ENCODE measurements at places on chromosomes 3 and 15. TPM values are rescaled to one million over a fixed set of nuclear protein-coding genes. Genes with fewer than 3 reads are reported as not detected.

Gene DUOXA2
- total RNA-seq: not detected

DNA sequence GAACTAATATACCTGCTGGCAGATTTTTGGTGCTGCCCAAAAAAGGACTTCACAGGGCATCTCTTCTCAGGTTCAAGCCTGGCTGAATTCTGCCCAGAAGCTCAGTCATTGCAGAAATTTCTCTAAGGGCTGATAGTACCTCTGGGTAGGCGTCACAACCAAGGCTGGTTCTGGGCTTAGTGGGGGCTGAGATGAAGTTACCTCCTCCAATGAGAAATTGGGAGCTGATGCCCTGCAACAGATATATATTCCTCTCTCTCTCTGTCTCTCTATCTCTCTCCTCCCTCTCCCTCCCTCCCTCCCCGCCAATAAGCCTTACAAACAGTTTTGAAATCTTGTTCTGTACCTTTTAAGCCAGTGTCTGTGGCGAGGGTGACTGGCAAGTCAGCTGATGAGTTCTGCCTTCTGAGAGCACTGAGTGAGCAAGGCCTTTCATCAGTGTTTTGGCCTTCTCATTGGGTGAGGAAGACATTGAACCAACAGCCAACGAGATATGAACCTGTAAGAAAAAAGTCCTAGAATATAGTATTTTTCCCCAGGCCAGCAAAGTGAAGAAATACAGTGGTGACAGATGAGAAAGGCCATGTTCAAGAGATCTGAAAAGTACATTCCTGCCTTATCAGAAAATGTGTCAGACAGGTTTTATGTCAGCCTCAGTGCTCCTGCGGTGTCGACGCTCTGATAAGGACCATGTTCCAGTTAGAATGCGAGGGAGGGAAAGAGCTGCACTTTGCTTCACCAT, 45.5 kb downstream of the TMEM39A start:
- no peak for DNase-seq

Gene NR2E3
- total RNA-seq: 0.20 TPM

DNA sequence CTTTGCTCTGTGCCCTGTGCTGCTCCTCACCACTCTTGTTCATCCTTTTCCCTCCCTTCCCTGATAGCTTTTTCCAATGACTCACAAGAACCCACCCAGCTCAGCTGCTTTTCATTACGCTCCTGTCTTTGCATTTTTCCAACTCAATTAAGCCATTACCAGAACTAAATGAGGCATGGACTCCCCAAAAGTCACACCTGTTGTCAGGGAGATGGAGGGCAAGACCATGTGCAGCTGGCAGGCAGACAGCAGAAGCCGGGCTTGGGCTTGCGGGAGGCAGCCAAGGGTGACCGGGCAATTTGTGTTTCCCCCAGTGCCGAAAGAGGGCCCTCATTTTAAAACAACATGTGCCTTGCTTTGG, 64.3 kb downstream of the CASR start:
- DNase-seq: no peak

Gene ZNF774
- 0.79 TPM for total RNA-seq

DNA sequence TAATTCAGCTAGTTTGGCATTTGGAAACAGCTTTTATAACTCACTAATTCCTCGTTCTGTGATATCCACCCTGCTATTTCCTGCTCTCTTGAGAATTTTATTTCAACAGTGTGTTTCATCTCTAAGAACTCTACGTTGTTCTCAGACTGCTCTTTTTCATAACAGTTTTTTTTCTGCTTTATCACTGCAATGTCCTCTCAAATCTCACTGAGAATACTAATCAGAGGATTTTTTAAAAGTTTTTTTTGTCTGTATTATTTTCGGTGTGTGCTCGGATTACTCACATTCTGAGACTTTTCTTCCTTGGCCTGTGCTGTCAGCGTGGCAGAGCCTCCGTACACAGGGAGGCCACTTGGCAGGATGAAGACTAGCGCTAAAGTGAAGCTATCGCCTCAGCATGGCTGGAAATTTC, 59.4 kb upstream of the NEO1 start:
- no peak for DNase-seq

GRCh38 chr15:89500397-89501270, 4.3 kb upstream of the RHCG start:
- DNase-seq: no peak

DNA sequence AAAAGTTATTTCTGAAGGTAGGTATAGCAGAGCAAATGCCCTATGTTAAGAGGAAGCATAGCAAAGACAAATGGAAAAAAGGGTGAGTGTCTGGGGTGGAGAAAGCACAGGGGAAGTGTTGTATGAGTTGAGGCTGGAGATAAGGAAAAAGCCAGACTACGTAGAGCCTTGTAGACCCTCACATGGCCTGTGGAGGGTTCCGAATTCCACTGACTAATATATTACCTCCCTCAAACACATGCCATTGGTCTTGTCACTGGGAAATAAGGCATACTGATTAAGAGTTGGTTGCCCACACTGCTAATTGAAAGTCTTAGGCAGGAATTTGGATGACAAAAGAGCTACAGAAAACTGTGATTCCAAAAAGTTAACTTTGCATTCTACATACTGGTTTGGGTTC, 65.2 kb downstream of the TRAT1 start:
- DNase-seq: no peak

GRCh38 chr15:67433495-67434099, 87.3 kb upstream of the C15orf61 start:
- peak; percentile 67 for DNase-seq

- peak; percentile 41 for DNase-seq
These were observed 1093.6 kb upstream of the ALCAM start for GRCh38 chr3:104273046-104273649.

DNA sequence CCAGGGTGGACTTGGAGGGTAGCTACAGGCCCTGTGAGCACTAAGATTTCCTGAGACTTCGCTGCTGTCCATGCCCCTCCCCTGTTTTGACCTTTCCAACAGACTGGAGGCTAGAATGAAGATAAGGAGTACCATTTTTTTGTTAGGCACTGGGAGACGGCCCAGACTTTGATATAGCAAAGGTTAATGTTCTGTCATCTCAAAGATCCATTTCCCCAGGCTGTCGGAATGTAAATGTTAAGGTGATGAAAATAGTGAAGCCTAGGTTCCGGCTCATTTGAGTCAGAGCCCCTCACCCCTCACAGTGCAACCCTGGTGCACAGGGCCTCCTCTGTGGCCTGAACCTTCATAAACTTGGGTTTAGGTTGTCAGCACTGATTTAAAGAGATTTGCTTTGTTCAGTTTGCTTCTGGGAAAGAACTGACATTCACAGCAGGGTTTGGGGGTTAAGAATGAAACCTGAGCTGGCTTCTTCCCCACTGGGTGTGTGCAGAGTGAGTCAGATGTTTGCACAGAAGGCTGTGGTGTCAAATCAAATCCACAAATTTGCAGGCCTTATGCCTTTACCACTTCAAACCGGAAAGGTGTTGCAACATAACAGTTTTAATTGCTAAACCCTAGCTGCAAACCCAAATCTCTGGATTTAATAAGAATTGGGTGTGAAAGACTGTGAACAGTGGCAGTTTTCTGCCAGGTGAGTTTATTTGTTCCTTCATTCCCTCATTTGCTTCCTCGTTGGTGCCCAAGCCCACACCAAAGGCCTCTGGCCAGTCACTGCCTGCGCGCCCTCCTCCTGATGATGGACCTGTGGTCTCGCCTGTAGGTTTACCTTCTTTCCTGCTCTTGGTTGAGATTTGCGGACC, 20.6 kb upstream of the KCTD6 start:
- peak; percentile 42 for DNase-seq

DNA sequence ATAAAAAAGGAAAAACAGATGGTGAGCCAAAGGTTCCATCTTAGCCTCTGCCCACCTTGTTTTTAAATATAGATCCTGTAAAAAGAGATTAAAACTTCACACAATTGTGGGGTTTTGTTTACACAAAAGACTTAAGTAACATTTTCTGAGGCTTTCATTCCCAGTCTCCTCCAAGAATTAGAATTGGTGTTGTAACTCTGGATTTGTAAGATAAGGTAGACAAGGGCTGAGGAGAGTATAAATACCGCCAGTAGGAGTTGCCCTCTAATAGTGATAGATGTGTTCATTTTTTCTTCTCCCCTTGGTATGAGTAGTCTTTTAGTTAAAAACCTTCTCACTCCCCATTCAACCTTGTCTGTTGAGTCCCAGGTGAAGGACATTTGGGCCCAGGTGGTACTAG, 8.5 kb downstream of the MINDY2 start:
- DNase-seq: no peak

Gene ACTRT3
- 0.99 TPM for total RNA-seq

DNA sequence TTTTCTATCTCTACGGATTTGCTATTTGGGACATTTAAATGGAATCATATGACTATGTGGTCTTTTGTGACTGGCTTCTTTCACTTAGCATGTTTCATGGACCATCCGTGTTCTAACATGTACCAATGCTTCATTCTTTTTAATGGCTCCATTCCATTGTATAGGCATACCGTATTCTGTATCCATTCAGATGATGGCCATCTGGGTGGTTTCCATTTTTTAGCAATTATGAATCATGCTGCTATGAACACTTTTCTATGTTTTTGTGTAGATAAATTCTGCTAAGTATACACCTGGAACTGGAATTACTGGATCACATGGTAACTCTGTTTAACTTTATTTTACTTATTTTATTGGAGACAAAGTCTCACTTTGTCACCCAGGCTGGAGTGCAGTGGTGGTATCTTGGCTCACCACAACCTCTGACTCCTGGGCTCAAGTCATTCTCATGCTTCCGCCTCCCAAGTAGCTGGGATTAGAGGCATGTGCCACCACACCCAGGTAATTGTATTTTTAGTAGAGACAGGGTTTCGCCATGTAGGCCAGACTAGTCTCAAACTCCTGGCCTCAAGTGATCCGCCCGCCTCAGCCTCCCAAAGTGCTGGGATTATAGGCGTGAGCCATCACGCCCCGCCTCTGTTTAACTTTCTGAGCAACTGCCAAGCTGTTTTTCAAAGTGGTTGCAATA, 13.4 kb downstream of the UBP1 start:
- DNase-seq: no peak

Gene LSAMP
- not detected for total RNA-seq

- no peak for DNase-seq
These were observed 176.4 kb downstream of the GBE1 start for GRCh38 chr3:81585056-81585455.

DNA sequence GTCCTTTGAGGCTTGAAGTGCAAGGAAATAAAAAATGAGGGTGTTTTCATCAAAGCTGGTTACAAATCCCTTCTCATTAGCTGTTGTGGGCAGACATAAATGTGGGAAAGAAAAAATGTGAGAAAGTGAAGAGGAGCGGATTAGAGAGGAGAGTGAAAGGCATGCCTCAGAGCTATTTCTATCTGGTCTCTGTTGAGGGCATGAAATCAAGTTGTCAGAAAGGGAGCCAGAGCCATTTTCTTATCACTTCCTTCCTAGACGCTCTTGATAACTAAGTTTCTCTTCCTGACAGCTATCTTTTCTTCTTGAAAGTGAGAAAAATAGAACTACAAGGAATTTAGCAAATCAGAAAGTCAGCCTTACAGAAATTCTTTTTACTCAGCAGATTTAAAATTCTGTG, 20.8 kb upstream of the CAPN3 start:
- no peak for DNase-seq

GRCh38 chr15:65824031-65824743, 32.1 kb upstream of the DENND4A start:
- DNase-seq: peak; percentile 82

GRCh38 chr15:69524814-69525213, 72.2 kb downstream of the RPLP1 start:
- no peak for DNase-seq

DNA sequence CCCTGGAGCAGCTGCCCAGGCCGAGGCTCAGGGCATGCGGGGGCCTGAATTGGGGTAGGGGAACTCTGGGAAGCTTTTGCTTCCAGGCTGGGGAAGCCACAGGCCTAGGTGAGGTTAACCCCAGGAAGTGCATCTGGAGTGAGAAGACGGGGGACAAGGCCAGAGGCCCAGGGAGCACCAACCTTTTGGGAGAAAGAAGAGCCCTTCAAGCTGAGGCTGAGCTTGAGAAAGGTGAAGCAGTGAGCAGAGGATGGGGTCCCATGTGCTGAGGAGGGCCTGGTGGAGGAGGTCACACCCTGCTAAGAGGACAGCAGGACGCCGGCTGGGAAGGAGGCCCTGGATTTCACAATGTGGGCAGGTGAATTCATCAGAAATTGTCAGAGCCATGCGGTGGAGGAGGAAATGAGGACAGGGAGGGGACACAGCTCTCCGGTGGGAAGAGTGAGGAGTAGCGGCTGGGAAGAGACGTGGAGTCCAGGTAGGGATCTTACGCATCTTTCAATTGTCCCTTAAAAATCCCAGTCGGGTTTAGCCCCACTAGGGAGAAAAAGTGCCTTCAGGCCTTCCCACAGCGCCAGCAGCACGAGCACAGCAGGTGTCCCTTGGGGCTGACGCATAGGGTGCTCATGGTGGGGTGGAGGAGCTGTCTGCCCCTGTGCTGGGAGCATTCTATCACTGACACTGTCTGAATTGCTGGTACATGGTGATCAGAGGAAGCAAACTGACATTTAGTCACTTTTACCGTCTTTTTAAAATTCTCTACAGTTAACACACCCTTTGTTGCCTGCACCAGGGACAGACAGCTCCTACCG, 50.9 kb downstream of the HCN4 start:
- no peak for DNase-seq

- DNase-seq: no peak
These were observed 93.8 kb downstream of the NSUN3 start for GRCh38 chr3:94156626-94157025.

DNA sequence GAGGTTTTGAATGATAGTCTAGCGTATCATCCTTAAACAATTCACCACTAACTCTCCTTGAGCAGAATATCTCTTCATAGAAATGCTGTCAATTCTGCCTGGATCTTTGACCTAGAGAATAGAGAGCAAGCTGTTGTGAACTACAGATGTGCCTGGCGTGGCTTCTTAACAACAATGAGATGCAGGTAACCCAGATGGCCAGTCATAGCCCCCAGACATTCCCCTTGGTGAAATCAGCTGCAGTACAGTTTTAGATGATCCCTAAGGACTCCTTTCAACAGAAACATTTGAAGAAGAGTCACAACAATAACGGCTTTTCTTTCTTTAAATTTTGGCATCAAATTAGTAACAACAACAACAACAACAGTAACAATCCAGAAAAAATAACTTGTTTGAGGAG, 1041.3 kb downstream of the ROBO1 start:
- no peak for DNase-seq

DNA sequence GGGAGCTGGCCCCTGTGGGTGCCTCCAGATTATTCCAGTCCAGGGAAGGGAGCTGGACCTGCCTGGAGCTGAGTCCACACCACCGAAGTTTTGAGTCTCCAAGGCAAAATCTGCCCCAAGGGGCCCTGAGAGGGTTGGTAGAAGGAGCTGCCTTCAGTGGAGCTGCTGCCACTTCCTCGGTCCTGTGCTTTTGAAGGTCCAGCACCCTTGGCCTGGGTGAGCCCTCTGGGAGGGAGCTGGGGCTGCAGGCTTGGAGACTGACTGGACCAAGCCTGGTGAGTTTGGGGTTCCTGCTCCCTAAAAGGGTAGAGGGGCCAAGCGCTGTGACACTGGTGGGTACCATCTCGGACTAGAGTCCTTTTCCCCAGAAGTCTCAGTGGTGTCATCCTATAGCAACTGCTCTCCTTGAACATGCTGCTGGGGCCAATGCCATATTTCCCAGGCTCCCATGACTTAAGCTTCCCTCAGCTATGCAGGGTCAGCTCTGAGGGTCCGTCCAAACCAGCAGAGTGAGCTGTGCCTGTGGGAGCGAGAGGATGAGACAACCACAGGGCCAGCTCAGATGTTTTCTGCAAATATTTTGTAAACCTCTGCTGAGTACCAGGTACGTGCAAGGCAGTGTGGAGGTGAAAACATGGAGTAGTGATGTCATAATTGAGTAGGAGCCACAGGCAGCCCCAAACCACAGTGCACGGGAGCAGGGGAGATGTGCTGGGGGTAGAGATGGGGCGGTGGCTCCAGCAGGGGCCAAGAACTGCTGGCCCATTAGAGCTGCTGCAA, 96.0 kb downstream of the ABHD5 start:
- no peak for DNase-seq

Gene ZIC1
- not detected for total RNA-seq
